ENCODE measurements at places on chromosomes 12 and 14.

DNA sequence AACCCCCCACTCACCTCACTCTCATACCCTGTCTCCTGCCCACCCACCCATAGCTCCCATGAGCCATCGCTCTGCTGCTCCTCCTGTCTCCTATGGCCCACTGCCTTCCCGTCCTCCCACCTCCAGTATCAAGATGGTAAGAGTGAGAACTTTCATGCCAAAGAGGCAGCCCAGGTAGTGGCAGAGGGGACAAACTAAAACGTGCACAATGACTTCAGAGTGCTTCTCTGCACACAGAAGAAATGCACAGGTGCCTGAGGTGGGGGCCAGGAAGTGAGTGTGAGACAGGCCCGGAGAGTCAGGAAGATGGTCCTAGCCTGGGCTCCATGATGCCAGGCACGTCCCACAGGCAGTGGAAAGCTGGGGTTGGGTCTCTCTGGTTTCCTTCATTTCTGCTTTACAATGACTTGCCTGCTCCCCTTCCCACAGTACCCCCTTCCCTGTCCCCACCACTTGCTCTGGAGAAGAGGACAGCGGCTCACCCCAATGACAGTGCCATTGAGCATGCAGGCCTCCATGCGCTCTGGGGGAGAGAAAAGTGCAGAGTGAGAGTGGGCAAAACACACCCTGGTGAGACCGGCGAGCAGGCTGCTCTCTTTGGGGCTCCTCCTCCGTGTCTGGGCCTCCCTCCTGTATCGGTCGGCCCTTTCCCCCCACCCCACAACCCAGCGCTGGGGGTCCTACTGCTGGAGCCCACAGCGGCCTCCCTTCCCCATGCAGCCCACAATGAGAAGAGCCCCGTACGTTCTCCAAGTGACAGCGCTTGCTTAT lies 22.8 kb upstream of the ANO2 start:
- no peak for DNase-seq

- DNase-seq, result no peak
Measured at GRCh38 chr12:120884644-120885043, 19.5 kb downstream of the SPPL3 start.

GRCh38 chr12:80033448-80033847 lies 65.9 kb upstream of the OTOGL start:
- no peak for DNase-seq

DNA sequence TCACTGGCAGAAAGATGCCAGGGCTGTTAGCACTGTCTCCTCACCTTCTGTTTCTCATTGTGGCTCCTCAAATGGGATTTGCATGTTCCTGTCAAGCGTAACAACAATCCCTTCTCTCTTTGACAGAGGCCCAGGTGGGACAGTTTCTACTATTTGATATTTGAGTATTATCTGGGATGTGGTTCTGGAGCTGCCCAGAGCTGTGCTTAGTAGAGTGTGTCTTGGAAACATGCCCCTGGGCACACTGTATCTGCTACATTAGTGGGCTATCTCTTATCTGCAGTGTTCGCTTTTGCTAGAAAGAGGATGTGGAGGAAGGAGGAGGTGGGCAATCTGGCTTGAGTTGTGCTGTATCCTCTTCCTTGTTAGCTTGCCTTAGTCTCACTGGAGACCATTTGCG lies 3.8 kb upstream of the ACADS start:
- no peak for DNase-seq

GRCh38 chr14:50814161-50814560 lies 16.8 kb downstream of the NIN start:
- DNase-seq, result no peak

GRCh38 chr14:81193924-81194633 lies 26.7 kb downstream of the GTF2A1 start:
- no peak for DNase-seq

- peak; percentile 50 for DNase-seq
Measured at GRCh38 chr14:71320734-71321573, 413.7 kb downstream of the PCNX1 start.

DNA sequence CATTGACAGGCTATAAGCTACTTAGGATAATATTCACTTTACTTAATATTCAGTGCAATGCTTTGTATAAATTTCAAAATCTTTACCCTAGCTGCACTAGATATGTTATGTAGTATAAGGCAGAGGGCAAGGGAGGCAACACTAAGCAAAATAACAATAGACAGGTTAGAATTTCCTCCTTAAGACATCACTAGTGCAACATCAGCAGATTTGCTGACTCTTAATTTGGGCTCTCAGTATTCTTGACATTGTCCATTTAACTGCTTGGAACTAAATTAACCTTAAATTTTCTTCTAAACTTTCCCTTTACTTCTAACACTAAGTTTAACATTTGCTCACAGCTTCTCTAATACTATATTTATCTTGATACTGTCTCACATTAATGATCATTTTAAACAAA lies 273.9 kb downstream of the DIO2 start:
- no peak for DNase-seq

DNA sequence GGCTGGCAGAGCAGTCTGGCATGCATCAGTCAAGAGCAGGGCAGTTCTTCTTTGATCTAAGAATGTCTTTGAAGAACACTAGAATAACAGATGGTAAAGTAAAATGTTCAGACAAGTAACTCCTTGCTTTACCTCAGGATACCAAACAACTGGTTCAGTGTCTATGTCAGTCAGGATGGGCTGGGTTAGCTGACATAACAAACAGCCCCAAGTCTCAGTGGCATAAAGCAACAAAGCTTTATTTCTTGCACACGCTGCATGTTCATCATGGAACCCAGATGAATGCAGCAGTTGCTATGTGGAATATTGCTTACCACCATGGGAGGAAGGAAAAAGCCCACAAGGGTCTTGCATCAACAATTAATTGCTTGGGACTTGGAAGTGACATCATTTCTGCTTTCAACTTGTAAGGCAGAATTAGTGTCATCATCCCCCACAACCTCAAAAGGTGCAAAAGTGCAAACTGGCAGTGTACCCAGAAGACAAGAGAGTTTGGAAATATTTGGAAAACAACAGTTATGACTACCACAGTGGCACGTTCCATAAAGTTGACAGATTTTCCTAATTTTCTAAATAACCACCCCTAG lies 21.2 kb downstream of the GPRC5D start:
- no peak for DNase-seq

Measured in activated T-helper 9 cell treated with anti-CD3 and anti-CD28 coated beads, Interleukin-2, amount 50 U/mL, for 16 hours (primary cell).